Left renal cortex interstitium (tissue), 4 donors: ENCODE measurements at places on chromosomes 11 and 22. TPM values are rescaled to one million over a fixed set of nuclear protein-coding genes. Genes with fewer than 3 reads are reported as not detected.

OR4A16 gene
- polyA plus RNA-seq, result not detected

PHETA2 gene
- 9.4 TPM for polyA plus RNA-seq

PHF21B gene
- polyA plus RNA-seq, result 8.4 TPM

RBMXL2 gene
- 0.19 TPM for polyA plus RNA-seq

RTN4R gene
- polyA plus RNA-seq, result 3.8 TPM

SCT gene
- 4.1 TPM for polyA plus RNA-seq

ALDH3B2 gene
- 1.9 TPM for polyA plus RNA-seq

TPBGL gene
- polyA plus RNA-seq, result 0.13 TPM

PTGDR2 gene
- 0.21 TPM for polyA plus RNA-seq

OTOG gene
- 0.17 TPM for polyA plus RNA-seq

MS4A6A gene
- polyA plus RNA-seq, result 10.8 TPM

IFITM10 gene
- polyA plus RNA-seq, result 0.28 TPM

CRYBB2 gene
- polyA plus RNA-seq, result 0.70 TPM

ELF5 gene
- 77.8 TPM for polyA plus RNA-seq

SLC22A9 gene
- not detected for polyA plus RNA-seq

SCGB1C1 gene
- 0.48 TPM for polyA plus RNA-seq

CATSPER1 gene
- not detected for polyA plus RNA-seq

CASP1 gene
- polyA plus RNA-seq, result 3.4 TPM

SYCE3 gene
- not detected for polyA plus RNA-seq

EHF gene
- polyA plus RNA-seq, result 24.7 TPM

METTL15 gene
- 18.5 TPM for polyA plus RNA-seq

PANX3 gene
- not detected for polyA plus RNA-seq

SHANK3 gene
- 11.9 TPM for polyA plus RNA-seq

C11orf42 gene
- polyA plus RNA-seq, result 0.66 TPM

SH3BP1 gene
- polyA plus RNA-seq, result 23.1 TPM

RTN4RL2 gene
- polyA plus RNA-seq, result 3.9 TPM

SSTR3 gene
- polyA plus RNA-seq, result 0.83 TPM

MOV10L1 gene
- polyA plus RNA-seq, result 0.68 TPM

OR4X2 gene
- not detected for polyA plus RNA-seq

CALCA gene
- 14.3 TPM for polyA plus RNA-seq

NUCB2 gene
- 60.5 TPM for polyA plus RNA-seq

DAGLA gene
- polyA plus RNA-seq, result 5.5 TPM

ALX4 gene
- polyA plus RNA-seq, result 0.08 TPM

OR51B4 gene
- polyA plus RNA-seq, result 0.33 TPM

ACR gene
- 0.51 TPM for polyA plus RNA-seq

MIAT gene
- polyA plus RNA-seq, result 0.64 TPM

IRAG1 gene
- polyA plus RNA-seq, result 10.1 TPM

TMEM191B gene
- not detected for polyA plus RNA-seq

SAA1 gene
- polyA plus RNA-seq, result not detected

MGAT3 gene
- 22.8 TPM for polyA plus RNA-seq

TIGD3 gene
- polyA plus RNA-seq, result 0.89 TPM
